Globus pallidus (tissue), 1 donor: ENCODE measurements at places on chromosomes 16 and 17.
A peak's percentile ranks its signal among the peaks of the same experiment; 100 is the strongest.

DNA sequence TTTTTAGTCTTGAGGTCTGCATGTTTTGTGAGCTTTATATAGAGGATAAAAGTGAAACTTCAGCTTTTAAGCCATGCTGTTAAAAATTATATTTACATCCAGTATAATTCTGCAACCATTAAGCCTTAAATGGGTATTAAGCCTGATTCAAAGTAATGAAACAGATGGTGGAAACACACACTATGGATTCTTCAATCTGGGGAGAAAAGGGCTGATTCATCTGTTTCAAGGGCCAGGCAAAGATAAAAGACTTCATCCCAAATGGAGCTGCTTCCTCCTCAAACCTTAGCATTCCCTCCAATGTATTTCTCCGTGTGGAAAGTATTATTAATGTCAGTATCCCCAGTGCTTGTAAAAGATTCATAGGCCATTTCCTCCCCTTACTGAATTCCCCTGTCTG, 367.4 kb upstream of the ZFHX3 start:
- DNase-seq: no peak

GRCh38 chr17:74455821-74456220, 10.6 kb upstream of the CD300A start:
- DNase-seq: no peak

DNA sequence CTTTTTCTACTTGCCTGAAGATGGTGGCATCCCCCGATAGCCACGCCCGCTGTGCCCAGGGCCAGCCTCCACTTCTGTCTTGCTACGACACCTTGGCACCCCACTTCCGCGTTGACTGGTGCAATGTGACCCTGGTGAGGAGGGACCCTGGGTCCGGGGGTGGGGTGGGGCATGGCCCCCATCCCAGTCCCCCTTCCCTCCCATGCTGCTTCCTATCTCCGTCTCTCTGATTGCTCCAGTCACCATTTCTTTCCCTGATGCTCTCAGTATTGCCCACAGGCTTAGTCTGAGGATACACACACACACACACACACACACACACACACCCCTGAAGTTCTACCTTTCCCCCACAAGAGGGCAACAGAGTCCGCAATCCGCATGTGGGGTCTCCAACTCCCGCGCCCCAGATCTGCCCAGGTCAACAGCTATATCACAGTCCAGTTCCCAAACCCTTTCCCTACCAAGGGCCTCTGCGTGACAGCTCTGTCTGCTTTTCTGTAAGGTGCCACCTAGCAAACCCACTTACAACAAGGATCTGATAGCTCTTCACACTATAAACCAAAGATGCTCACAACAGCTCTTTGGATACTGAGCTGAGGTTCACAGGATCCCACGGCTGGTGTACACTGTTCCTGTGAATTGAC, 3.4 kb downstream of the SGCA start:
- no peak for DNase-seq

GRCh38 chr17:2262135-2262587, 41.4 kb downstream of the SMG6 start:
- DNase-seq: no peak

DNA sequence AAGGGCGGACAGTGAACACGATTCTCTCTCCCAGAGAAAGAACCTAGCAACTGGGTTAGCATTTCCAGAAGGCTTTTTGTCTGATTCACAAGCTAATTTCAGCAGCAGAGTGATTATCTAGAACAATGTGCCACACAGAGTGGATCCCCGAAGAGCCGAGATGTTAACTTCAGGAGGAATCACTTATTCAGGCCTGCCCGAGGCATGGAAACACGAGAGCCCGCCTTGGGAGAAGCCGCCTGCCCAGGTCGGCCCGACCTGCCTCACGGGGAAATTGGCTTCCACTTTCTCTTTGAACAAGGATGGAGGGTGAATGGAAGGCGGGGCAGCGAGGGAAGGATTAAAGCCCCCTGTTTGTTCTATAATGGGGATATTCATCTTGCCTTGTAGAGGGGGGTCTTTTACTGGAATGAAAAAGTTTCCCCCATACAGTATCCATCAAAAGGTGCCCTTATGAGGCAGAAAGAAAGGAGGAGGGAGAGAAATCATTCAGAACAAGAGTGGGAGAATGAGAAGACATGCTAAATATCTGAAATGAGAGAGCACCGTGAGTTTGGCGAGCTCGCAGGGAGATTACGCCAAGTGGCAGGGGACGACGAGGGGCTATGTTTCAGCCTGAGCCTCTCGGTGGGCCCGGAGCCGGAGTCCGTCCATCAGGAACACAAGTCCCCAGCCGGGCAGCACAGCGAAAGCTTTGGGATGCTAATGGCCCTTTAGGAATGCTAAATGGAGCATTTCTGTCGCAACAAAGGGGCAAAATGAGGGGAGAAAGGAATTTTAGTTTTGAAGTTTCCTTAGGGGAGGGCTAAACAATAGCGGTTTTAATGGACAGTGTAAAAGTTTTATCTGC, 33.0 kb downstream of the NTN1 start:
- DNase-seq: no peak

DNA sequence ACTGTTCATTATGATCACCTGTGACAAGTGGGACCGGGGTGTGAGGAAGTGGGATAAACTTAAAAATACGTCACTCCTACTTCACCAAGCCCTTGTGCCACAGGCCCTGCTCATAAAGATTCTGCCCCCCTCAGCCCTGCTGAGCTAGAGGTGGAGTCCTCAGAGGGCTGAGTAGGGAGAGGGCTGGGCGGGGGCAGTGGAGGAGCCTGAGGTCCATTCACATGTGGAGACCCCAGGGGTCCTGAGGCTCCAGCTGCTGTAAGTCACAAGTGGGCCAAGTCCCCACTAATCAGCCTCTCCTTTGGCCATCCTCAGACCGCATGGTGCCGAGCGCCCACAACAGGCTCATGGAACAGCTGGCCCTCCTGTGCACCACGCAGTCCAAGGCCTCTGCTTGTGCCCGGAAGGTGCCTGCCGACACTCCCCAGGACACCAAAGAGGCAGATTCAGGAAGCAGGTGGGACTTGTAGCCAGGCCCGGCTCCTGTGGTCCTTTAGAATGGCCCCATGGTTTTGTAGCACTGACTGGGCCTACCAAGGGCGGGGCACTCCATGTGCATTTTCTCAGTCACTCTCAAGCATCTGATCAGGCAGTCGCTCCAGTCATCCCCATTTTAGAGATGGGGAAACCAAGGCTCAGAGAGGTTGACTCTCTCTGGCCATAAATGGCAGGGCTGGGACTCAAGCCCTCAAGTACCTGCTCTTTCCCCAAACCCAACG, 10.4 kb downstream of the DNAAF8 start:
- DNase-seq: no peak

- no peak for DNase-seq
Measured at GRCh38 chr17:75995385-75995925, 5.2 kb upstream of the CDK3 start.

- DNase-seq: no peak
Measured at GRCh38 chr16:49881890-49882289, 26.0 kb upstream of the ZNF423 start.

- DNase-seq: no peak
Measured at GRCh38 chr16:5944971-5945370, 847.4 kb upstream of the EEF2KMT start.

- no peak for DNase-seq
Measured at GRCh38 chr17:28532050-28532960, 20.1 kb downstream of the UNC119 start.

GRCh38 chr16:88403794-88404581, 21.2 kb downstream of the ZNF469 start:
- DNase-seq: no peak

GRCh38 chr17:48727415-48728175, 955 bp downstream of the HOXB13 start:
- no peak for DNase-seq

DNA sequence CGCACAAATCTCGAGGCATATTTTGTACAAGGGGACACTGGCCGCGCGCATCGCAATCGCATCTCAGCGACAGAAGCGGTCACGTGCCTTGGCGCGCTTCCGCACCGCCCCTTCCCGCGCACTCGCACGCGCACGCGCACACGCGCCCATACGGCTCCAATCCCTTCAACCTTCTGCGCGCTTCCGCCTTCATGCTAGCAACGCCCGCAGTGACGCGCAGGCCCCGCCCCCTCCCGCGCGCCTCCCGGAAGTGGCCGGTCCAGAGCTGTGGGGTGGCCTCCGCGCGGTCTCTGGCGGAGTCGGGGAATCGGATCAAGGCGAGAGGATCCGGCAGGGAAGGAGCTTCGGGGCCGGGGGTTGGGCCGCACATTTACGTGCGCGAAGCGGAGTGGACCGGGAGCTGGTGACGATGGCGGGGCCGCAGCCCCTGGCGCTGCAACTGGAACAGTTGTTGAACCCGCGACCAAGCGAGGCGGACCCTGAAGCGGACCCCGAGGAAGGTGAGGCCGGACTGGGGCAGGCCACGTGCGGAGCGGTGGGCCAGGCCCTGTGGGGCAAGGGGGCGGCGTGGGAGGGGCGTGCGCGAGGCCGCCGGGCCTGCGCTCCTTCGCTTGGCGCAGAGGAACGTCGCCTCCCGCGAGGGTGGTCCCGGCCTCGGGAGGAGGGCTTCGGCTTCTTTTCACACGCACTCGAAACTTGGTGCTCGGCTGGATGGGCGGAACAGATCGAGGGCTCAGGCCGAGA, at the start of gene AATF:
Gene AATF, plus strand, starts transcription at position 238 of the 744 bp plus-strand sequence. Its CDS starts 172 bp downstream, at position 410.
- DNase-seq: peak; percentile 95

DNA sequence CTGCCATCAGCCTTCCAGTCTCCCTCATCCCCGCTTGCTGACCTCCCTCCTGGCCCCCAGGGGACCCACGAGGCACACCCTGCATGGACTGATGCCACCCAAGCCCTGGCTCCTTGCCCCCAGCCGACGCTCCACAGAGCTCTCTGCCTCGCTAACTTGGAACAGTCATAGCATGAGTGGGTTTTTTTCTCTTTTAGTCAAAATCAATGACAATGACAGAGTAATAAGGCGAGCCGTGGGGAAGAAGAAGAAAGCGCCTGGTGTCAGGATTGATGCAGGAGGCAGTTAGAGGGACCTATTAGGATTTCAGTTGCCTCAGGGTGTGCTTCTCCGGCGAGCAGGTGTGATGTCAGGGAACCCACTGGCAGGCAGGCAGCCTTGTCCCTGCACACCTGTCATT, 176.3 kb upstream of the TNRC6C start:
- no peak for DNase-seq

DNA sequence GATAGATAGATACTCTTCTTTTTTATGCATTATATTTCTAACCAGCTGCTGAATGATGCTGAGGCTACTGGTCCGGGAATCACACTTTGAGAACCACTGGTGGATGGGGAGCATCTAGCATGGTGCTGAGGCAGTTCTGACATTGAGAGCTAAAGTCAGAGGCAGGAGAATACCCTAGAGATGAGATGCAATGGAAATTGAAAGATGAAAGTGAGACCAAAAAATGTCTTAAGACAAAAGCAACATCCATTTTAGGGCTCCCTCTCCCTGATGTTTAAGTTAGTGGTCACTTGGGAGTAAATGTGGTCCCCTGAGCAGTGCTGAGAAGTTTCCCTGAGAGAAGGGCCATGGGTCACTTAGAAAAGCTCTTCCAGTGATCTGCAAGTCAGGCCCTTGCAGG, 6.8 kb downstream of the PCTP start:
- no peak for DNase-seq

- DNase-seq: peak; percentile 87
Measured at GRCh38 chr17:29584452-29585079, 4.9 kb downstream of the GIT1 start.

- no peak for DNase-seq
Measured at GRCh38 chr17:69228018-69228417, 606 bp downstream of the ABCA10 start.

DNA sequence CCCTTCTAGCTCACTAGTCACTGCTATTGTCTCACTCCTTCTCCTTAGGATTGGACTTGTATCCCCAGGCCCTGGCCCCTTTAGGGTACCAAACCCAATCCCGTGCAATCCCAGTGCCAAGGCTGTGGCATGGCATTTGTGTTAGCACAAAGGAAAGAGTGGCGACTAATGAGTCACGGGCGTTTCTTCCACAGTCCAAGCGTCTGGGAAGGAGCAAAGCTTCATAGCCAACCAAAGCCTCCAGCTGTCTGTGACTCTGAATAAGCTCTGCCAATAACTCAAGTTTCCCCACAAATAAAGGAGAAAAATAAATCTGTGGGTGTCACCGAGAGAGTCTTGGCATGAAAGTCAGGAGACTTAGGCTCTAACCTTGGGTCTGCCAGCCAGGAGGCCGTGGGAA, 54.6 kb upstream of the COX10 start:
- peak; percentile 1 for DNase-seq

DNA sequence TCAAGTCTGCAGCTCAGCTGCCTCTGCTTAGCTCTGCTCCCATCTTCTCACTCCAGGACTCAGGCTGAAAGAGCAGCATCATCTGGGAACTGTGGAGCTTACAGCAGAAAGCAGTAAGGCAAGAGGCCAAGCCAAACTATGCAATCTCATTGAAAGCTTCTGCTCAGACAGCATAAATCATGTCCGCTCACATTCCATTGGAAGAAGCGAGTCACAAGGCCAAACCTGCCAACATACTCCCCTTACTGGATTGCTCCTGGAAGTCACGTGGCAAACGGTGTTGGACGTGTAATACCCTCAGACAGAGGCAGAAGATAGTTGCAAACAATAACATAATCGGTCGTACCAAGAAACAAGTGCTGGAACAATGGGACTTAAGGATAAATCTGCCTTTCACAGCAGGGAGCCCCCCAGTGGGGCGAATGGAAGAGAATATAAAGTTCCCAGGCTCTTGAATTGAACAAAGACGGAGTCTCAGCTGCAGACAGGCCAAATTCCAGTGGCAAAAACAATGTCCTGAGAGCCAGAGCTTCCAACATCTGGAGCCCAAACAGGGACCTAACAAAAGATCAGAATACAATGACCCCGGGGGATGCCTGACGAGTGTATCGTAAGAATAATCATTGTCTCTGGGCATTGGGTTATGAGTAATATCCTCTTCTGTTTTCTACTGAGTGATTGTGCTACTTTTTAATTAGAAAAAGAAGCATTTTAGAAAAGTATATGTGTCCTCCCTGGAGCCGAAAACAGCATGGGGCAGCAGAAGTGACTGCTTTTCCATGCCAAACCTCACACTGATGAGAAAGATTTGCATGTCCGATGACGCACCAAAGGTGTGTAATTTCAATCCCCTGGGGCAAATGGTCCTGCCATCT, 68.4 kb downstream of the CMC2 start:
- DNase-seq: peak; percentile 9

- no peak for DNase-seq
Measured at GRCh38 chr16:59573528-59574271, 839.6 kb upstream of the GOT2 start.

GRCh38 chr17:11503308-11504035, 94.8 kb upstream of the DNAH9 start:
- DNase-seq: no peak

DNA sequence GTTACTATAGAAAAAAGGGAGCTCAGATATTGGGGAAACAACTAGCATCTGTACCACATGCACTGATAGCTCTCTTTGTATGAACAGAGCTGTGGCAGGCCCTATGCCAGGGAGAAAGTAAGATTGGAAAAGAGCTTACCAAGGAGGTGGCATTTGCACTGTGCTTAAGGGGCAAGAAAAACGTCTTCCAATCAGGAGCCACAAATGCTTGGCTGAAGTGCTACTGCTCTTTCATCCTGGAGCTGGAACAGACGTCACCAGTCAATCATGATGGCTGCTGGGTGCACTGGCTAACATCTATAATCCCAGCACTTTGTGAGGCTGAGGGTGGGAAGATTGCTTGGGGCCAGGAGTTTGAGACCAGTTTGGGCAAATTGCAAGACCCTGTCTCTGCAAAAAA, 218.5 kb downstream of the SEC14L1 start:
- no peak for DNase-seq

- no peak for DNase-seq
Measured at GRCh38 chr16:1923299-1924034, 5.3 kb upstream of the HS3ST6 start.
